ENCODE measurements at places on chromosomes 7 and 10.

DNA sequence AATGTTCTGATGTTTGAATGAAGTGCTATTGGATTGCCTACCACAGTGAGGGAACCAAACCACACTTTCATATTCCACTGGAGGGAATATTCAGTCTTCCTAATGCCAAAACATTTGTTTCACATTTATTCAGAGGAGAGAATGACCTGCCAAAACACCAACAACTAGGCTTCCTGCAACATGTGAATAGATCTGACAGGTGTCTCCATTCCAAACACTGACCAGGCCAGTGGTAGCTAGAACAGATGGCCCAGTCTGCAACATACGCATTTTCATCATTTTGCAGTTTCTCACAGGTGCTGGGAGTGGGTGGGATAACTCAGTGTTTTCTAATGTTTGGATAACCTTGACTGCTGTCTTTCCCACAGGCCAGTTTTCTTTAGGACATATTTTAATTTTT is 110.0 kb downstream of the RELN start:
- no peak for DNase-seq

GRCh38 chr10:132208462-132209050 is 21.8 kb downstream of the DPYSL4 start:
- no peak for DNase-seq

DNA sequence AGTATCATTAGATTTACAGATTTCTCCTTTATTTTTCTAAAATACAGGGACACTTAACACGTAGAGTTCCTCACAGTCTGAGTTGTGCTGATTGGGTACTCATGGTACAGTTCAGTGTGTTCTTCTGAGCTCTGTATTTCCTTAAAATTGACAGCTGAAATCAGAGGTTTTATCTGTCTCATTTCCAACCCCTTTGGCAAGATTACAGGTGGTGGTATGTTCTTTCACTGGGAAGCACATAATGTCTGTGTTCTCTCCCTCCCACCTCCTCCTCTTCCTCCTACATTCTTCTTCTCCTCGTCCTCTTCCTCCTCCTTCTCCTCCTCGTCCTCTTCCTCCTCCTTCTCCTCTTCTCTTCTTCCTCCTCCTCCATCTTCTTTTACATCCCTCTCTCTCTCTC is 99.5 kb upstream of the EEPD1 start:
- DNase-seq: no peak

- no peak for DNase-seq
Observed at GRCh38 chr10:74846958-74847357, 20.6 kb downstream of the KAT6B start.

GRCh38 chr10:93518531-93518930 is 22.1 kb downstream of the CEP55 start:
- no peak for DNase-seq

DNA sequence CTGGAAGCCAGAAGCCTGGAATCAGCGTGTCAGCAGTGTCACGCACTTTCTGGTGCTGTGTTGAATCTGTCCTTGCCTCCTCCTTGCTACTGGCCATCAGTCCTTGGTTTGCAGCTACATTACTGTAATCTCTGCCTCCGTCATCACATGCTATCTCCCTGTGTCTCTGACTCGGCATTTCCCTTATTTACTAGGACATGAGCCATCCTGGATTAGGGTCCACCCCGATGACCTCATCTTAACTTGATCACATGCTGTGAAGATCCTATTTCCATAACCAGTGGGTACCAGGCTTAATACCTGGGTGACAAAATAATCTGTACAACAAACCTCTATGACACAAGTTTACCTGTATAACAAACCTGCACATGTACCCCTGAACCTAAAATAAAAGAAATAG is 518.0 kb upstream of the KLF6 start:
- no peak for DNase-seq

DNA sequence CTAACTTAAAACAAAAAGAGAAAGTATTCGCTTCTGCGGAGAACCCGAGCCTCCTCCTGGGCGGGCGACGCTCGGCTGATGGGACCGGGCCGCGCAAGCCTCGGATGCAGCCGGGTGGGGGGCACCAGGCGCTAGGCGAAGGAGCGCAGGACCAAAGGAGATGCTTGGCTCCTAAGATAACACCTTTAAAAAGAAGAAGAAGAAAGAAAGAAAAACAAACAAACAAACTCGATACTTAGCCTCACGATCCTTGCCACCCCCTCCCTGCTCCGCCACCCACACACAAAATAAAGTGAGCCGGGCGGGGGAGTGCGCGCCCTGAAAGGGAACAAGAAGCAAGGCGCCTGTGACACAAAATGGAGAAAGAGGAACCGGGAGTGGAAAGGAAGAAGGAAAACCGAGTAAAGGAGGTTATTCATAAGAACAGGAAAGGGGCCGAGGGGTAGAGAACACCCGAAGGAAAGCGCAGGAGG is 34.0 kb upstream of the EBLN1 start:
- DNase-seq: peak; percentile 30

- DNase-seq: peak; percentile 71
Observed at GRCh38 chr10:70758757-70759514, 26.2 kb downstream of the TBATA start.

GRCh38 chr7:21345361-21345760 is 82.5 kb upstream of the SP4 start:
- DNase-seq: no peak

- DNase-seq: no peak
Observed at GRCh38 chr7:50359995-50360925, 55.7 kb downstream of the IKZF1 start.

GRCh38 chr10:97889461-97890265 is 40.0 kb downstream of the GOLGA7B start:
- DNase-seq: peak; percentile 93

DNA sequence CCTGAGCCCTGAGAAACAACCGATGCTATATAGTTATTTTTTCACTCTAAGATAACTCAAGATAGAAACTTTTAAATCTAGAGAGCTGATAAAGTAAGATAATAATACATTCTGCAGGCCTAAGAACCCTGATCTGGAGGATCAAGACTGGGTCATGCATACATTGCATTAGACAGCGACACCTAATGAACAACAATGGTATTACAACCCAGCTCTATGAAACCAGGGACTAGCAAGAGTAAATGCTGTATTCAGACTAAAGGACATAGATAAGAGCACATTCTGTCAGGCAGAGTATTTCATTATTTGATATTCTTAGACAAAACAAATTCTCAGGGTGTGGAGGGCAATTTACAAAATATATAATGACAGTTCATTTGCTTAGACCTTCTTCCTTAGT is 148.6 kb downstream of the GRK5 start:
- DNase-seq: no peak

DNA sequence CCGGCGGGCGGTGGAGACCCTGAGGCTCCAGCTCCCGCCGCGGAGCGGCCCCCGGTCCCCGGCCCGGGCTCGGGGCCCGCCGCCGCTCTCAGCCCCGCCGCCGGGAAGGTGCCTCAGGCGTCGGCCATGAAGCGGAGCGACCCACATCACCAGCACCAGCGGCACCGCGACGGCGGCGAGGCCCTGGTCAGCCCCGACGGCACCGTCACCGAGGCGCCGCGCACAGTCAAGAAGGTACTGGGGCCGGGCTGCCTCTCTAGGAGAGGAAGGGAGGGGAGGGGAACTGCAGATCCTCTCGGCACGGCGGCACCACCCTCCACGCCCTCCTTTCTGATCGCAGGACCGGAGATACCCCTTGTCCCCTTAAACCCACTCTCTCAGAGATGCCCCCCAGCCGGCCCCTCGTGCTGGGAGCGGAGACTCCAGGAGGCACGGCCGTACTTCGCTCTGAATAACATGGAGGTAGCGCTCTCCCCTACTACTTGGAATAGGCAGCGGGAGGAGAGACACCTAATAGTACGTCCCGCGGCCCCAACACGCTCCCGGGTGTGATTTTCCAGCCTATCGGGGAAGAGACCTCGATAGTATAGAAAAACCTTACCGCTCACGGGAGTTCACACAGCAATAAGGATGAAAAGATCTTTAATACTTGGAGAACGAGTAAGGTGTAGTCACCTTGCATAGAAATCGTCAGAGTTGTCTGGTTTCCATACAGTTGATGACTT is 538 bp downstream of the AHCYL2 start:
- DNase-seq: peak; percentile 23

- no peak for DNase-seq
Observed at GRCh38 chr10:69538461-69538860, 34.8 kb downstream of the NEUROG3 start.

DNA sequence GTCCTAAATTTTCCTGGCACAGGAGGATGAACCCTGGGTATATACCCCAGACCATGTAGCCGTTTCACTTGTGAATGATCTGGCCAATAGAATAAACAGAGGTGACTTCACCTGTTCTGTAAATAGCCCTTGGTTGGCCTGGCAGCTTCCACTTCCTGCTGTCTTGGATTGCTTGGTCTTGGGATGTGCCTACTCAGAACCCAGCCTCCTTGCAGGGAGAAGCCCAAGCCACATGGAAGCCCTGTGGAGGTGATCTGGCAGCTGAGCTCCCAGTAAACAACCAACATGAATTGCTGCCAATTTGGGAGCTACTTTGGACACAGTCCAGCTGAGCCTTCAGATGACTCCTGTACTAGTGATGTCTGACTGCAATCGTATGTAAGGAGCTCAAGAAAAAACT is 4.8 kb upstream of the RAPGEF5 start:
- no peak for DNase-seq

DNA sequence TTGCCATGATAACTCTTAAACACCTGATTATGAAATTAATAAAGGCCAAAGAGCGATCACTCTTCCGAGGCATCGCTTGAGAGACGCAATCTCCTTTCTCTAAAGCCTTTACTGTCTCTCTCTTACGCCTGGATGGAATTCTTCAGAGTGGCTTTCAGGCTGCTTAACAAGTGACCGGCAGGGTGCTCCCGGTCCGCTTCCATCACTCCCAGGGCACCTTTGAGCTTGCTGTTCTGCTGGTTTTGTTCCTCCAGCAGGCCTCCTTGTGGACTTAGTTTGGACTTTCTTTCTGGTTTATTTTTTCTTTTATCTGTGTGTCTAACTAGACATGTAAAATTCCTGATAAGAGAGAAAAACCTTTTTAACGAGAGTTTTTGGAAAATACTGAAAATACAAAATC is 60.9 kb downstream of the MRPL32 start:
- DNase-seq: no peak

DNA sequence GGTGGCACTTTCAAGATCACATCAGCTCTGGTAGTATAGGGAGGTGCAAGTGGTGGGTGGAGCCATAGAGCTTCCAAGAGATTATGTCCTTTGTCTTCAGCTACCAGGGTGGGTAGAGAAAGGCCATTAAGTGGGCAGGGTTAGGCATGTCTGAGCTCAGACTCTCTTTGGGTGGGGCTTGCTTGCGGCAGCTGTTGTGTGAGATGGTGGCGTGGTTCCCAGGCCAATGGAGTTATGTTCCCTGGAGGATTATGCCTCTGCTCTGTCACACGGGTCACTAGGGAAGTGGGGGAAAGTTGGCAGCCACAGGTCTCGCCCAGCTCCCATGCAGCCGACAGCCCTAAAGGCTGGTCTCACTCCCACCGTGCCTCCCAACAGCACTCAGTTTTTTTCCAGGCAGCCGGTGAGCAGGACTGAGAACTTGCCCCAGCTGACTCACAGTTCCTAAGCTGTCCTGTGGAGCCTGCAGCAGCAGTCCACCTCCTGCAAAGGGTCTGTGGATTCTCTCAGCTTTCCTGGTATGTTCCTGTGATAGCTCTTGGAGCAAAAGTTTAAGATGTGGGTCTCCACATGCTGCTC is 459.0 kb downstream of the SH2D4B start:
- DNase-seq: no peak

DNA sequence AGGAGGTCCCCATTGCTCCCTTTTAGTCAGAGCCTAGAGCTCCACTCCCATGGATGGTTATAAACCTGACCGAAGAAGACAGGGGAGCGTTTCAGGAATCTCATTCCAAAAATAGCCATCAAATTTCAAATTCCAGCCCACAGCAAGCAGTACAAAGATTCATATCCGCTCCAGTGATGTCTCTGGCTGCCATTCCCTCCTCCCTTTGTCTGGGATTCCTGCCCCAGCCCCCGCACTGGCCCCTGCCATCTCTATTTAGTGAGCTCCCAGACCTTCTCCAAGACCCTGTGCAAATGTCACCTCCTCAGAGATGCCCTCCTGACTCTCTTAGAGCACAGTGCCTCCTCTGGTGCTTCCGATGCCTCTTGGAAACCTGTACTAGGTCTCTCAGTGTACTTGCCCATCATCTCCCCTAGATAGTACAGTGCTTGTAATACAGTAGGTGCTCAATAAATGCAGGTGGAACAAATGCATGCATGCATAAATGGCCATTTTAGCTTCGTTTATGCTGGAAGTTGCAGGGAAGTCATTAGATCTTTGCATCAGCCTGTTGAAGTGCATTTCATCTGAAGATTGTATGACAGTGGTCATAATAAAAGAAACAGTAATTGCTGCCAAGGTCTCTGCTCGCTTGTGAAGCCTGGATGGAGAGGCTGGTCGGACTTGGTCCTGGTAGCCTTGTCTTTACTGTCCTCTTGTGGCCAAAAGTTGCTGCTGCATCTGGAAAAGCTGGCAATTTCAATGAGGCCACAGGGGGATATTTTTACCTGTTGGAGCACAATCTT is 32.0 kb upstream of the HABP2 start:
- peak; percentile 77 for DNase-seq

- DNase-seq: no peak
Observed at GRCh38 chr10:21830037-21830436, 173.5 kb downstream of the DNAJC1 start.

DNA sequence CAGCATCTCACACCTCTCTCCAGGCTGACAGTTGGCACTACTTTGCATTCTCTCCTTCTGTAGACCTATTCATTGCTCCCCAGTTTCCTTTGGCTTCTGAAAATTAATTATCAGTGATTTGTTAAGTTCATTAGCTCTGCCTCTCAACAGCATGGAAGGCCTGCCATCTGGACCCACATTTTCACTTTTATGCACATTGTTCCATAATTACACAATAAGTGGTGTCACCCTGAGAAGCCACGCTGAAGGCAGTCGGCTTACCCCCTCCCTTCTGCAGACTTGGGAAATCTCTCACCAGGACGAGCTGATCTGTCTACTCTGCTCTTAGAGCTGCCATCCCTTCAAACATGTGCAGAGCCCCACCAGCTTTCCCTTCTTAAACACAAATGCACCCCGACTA is 64.7 kb downstream of the SLIT1 start:
- DNase-seq: no peak

DNA sequence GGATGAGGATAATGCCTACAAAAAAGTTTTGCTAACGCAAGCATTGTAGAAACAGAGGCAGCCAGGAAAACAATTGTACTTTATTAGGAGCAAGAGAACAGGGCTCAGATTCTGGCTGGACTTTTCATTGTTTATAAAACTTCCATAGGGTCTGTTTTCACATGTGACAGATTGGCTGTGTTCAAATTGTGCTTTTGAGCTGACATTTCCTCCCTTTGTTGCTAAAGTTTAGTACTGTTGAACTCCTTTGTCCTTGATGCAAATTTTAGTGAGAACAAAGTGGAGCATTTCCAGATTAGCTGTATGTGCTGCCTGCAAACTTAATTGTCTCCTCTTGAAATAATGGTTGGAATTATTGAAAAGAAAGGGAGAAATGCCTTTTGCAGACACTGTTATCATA is 221.0 kb upstream of the FZD1 start:
- DNase-seq: no peak

GRCh38 chr7:1019789-1020610 is 24.3 kb upstream of the GPR146 start:
- DNase-seq: no peak
